ENCODE measurements at places on chromosomes 1 and 21. TPM values are rescaled to one million over a fixed set of nuclear protein-coding genes. Genes with fewer than 3 reads are reported as not detected.

Gene BMP8A
- polyA plus RNA-seq = not detected

Gene MIXL1
- polyA plus RNA-seq = not detected

Gene TSTD1
- 52.5 TPM for polyA plus RNA-seq

Gene CCDC27
- not detected for polyA plus RNA-seq

Gene SLC16A4
- polyA plus RNA-seq = 2.9 TPM

Gene INSRR
- 0.11 TPM for polyA plus RNA-seq

Gene AGBL4
- polyA plus RNA-seq = 0.51 TPM

Gene CFAP410
- polyA plus RNA-seq = 27.4 TPM

Gene KCNA3
- polyA plus RNA-seq = not detected

Gene CYP4Z1
- polyA plus RNA-seq = not detected

Gene KAZN
- polyA plus RNA-seq = 2.6 TPM

Gene COL16A1
- polyA plus RNA-seq = 30.4 TPM

Gene PCSK9
- polyA plus RNA-seq = 0.34 TPM

Gene ARHGAP29
- 19.2 TPM for polyA plus RNA-seq

Gene S100A10
- polyA plus RNA-seq = 1,006 TPM

Gene PODN
- polyA plus RNA-seq = 209 TPM

Gene AVPR1B
- polyA plus RNA-seq = not detected

Gene CACNA1S
- 0.02 TPM for polyA plus RNA-seq

Gene OR2T11
- polyA plus RNA-seq = not detected

Gene CLDN17
- not detected for polyA plus RNA-seq

Gene GLIS1
- polyA plus RNA-seq = 0.22 TPM

Gene FCGR3B
- polyA plus RNA-seq = 28.2 TPM

Gene AMY1B
- not detected for polyA plus RNA-seq

Gene ADAMTSL4
- polyA plus RNA-seq = 12.1 TPM

Gene PTPN7
- 0.47 TPM for polyA plus RNA-seq

Gene ADARB1
- 17.9 TPM for polyA plus RNA-seq

Gene PIP5K1A
- 25.1 TPM for polyA plus RNA-seq

Gene FMO4
- polyA plus RNA-seq = 2.1 TPM

Gene RHOC
- polyA plus RNA-seq = 91.9 TPM

Gene MFN2
- polyA plus RNA-seq = 53.3 TPM

Gene AMY1A
- polyA plus RNA-seq = not detected

Gene DIO1
- polyA plus RNA-seq = not detected

Gene LCE1C
- not detected for polyA plus RNA-seq

Gene RAVER2
- polyA plus RNA-seq = 2.8 TPM

Gene KCNJ6
- polyA plus RNA-seq = under 0.01 TPM

Gene OR10Z1
- polyA plus RNA-seq = not detected

Gene RPS27
- polyA plus RNA-seq = 11,429 TPM

Gene ERICH3
- not detected for polyA plus RNA-seq

Gene ETS2
- 39.7 TPM for polyA plus RNA-seq

Gene MYOG
- polyA plus RNA-seq = not detected

Gene SLAMF9
- polyA plus RNA-seq = not detected

Gene CDC14A
- polyA plus RNA-seq = 3.0 TPM

Gene CFAP126
- polyA plus RNA-seq = not detected
